Ascending aorta (tissue), 2 donors: ENCODE measurements at places on chromosomes 11 and 22. TPM values are rescaled to one million over a fixed set of nuclear protein-coding genes. Genes with fewer than 3 reads are reported as not detected.

The SYNGR1 gene
- 2.2 TPM for total RNA-seq

The CD3G gene
- not detected for total RNA-seq

GRCh38 chr11:86039094-86039493, 29.8 kb downstream of the PICALM start:
- DNase-seq, result no peak

- DNase-seq, result no peak
These were observed 255.8 kb downstream of the TBC1D22A start for GRCh38 chr22:47018010-47018910.

DNA sequence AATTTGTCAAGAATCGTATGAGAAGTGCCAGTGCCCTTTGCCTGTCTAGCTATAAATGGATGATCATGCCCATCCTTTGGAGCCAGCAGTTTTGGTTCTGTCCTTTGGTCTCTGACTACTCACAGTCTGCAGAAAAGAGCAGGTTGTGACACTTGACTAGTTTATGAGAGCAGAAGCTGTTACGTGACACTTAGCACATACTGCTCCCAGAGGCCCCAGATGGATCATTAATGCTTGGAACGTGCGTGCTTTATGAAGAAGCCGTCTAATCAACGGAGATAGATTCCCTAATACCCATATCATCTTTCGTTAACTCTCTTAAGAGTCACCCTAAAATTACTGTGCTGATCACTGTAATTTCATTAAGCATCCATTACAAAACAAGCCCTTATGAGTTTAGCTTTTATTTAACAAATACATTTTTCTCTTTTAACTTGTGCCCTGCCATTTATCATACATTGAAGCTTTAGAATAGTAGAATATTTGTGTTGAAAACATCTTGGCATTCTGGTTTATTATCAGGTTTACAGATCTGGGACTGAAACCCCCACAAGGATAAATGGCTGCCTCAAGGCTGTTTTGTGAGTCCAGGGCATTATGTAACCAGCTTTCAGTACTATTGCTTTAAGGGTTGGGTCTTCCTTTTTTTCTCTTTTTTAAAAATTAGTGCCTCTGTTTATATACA, 47.0 kb upstream of the ADORA2A start:
- no peak for DNase-seq

- no peak for DNase-seq
These were observed 112.3 kb downstream of the MAML2 start for GRCh38 chr11:96230686-96231085.

DNA sequence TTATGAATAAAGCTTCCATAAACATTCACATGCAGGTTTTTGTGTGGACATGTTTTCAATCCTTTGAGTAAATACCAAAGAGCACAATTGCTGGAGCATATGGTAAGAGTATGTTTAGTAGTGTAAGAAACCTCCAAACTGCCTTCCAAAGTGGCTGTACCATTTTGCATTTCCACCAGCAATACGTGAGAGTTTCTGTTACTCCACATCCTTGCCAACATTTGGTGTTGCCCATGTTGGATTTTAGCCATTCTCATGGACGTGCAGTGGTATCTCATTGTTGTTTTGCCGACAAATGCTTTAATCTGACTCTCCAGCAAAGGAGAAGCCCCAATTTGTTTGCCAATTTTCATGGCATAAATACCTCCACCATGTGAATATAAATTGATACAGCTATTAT, 103.9 kb upstream of the TMEM45B start:
- DNase-seq, result no peak

DNA sequence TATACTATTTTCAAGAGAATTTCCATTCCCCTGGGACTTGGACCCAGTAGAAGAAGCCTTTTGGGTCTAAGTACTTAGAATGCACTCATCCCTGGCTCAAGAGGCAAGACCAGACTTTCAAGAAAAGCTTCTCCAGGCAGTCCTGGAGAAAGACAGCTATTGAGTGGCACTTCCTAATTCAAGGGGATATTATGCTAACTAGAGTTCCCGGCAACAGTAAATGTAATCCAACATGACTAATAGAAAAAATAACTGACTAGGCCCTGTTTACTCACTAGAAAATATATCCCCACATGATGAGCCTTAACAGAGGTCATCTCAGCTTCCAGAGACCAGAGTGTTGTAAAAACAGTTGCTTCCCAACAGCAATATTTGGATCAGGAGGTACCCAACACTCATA, 47.2 kb upstream of the AKIP1 start:
- no peak for DNase-seq

The MFNG gene
- total RNA-seq, result 101 TPM
